ENCODE measurements at places on chromosomes 6 and 20.
A peak's percentile ranks its signal among the peaks of the same experiment; 100 is the strongest.

- no peak for DNase-seq
These were observed 105.2 kb downstream of the TFAP2A start for GRCh38 chr6:10309457-10310329.

DNA sequence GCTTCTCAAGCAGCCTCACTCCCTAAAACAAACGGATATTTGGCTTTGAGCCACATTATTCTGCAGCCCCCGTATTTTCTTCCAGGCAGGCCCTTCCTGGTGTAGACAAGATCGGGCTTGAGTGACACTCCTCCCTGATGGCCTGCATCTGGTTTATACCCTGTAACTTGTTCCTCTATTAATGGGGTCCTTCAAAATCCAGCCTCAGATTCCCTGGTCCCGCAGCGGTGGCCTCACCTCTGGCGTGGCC, 375 bp upstream of the TMEM14C start:
- no peak for DNase-seq

DNA sequence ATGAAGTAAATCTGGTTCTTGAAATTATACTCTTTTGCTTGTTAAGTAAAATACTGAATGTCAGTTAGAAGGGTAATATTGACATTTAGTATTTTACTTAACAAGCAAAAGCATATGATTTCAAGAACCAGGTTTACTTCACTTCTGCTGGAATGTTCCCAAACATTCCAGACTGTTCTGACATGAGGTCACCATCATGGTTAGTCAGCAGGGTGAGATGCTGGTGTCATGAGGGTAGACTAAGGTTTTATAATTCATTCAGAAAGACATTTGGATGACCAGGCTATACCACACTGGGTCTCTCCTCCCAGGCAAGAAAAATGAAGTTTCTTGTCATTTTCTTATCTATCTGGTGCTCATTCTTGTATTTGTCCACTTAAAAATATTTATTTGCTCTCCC, 414.4 kb upstream of the MMS22L start:
- no peak for DNase-seq

GRCh38 chr6:107665382-107665781, 158.7 kb downstream of the SCML4 start:
- no peak for DNase-seq

- no peak for DNase-seq
These were observed 52.1 kb downstream of the HNF4A start for GRCh38 chr20:44407402-44408184.

GRCh38 chr20:23585449-23585807, 17.1 kb upstream of the CST9L start:
- DNase-seq: no peak

DNA sequence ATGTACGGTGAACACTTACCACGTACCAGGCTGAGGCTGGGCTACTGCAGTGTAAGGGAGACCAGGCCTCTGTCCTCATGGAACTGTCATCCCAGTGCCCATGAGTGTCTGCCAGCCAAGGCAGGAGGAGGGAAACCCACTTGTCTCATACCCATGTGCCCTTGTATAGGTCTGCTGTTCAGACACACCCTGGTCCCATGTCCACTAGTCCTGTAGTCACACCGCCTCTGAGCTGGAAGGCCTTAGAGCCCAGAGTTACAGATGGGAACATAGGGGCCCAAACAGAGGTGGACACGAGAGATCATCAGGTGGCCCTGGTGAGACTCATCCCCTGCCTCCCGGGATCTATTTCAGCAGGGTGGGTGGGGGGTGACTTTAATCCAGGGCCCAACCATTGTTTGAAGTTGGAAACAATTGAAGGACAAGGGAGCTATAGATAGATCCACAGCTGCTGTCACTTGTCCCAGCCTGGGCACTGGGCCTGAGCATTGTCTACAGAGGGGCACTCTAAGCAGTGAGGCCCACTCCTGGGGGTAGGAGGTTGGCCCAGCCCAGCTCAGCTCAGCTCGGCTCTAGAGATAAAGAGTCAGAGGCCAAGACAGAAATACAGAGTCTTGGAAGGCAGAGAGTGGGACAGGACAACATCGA, 14.6 kb downstream of the MYH7B start:
- no peak for DNase-seq

DNA sequence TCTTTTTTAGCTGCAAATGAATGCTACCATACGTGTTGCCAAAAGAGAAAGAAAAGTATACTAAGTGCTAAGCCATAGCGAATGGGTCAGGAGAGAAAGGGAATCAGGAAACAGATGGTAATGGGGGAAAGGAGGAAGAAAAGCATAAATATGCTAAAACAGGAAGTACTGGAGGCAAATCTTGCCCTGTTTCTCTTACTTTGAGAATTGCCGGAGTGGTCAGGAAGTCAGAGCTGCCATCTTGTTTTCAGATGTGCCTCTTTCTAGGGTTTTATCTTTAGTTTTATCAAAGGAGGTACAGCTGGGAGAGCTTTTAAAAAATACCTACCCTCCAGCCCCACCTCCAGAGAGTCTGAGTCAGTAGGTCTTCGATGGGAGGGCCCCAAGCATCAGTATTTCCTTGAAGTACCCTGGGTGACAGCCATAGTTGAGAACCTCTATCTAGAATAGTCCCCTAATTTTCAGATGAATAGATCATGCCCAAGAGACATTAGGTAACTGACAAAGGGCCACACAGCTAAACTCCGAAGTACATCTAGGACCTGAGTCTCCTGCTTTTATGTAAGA, 193.3 kb downstream of the CLIC5 start:
- DNase-seq: no peak

DNA sequence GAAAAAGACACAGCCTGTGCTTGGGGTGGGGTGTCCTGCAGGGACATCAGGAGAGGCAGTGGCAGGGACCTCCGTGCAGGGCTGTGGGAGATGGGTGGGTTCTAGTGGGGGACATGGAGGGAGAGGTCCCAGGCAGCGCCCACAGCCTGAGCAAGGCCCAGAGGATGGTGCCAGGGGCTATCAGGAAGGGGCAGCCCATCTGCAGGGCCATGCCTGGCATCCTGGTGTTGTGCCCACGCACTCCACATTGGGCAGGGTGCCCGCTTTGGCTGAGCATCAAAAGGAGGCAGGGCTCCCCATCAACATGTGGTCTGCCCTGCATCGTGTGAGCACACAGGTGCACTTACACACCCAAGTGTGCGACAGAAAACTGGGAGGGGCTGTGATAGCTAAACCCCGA, 184.3 kb upstream of the SNX9 start:
- no peak for DNase-seq

GRCh38 chr6:151391471-151392413, at the start of gene ZBTB2:
Gene ZBTB2, minus strand, starts transcription at chr6:151391559. Its CDS starts 17,922 bp downstream, at chr6:151373637.
- DNase-seq: peak; percentile 51

DNA sequence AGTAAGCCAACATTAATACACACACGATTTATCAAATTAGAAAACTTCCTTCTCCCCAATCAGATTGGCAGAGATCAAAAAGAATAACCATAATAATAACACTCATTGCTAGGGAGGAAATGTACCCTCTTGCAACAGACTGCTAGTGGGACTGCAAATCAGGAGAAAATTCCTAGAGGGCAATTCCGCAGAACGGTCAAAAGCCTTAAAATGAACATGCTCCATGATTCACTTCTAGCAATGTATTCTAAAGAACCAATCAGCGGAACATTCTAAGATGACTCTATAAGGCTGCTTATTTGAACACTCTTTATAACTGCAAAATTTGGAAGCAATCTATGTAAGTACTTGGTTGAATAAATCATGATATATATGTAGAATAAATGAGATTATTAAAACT, 8.5 kb upstream of the DACT2 start:
- no peak for DNase-seq

DNA sequence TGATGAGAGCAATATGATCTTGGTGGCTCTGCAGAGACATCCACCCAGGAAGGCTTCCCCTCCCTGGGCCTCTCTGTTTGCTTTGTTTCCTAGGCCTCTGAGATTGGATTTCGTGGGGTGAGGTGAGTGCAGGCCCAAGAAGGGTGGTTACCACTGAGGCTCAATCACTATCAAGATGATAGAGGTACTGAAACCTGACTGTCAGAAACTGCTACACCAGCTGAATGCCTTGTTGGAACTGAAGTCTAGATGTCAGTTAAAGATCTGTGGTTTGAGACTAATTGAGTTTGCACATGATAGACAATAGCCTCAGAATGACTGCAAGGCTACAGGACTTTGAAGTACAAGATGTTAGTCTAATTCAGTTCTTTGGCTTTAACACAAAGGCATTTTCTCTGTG, 15.2 kb downstream of the VNN1 start:
- no peak for DNase-seq

- no peak for DNase-seq
These were observed 85.8 kb downstream of the SLC35F1 start for GRCh38 chr6:117992856-117993255.

DNA sequence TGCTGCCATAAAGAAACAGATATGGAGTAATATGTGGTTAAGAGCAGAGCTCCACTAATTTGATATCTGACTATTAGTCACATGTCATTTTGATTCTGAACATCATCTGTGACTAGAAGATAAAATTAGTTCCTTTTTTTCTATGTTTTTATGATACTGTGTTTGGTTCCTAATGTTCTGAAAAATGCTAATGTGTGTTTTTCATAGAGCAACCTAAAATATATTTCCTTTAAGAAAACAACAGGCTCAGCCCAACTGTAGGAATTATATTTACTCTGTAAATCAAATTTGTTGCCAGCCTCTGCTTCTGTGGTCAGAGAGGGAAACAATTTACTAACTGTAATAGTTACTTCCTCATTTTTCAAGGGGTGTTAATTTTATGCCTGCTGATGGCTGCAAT, 33.3 kb upstream of the TXLNB start:
- DNase-seq: no peak

GRCh38 chr6:40764726-40765125, 177.6 kb upstream of the LRFN2 start:
- DNase-seq: no peak

DNA sequence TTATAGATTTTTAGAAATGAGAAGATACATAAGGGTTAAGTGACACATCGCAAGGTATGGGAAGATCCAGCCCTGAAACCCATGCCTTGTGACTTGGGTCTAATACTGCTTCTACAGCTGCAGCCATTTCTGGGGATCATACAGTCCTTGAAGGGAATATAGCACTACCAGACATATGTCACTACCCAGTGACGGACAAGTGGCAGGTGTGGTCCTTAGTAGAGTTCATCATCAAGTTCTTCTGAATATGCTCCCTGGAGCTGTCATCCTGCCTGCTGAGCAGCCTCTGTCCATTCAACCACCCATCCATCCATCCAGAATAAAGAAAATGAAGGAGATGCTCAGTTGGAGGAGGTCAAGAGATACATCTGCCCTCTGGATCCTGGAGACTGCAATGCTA, 118.6 kb upstream of the ASF1A start:
- no peak for DNase-seq
